ENCODE measurements at places on chromosomes 4 and X. TPM values are rescaled to one million over a fixed set of nuclear protein-coding genes. Genes with fewer than 3 reads are reported as not detected.

ASB12 gene
- total RNA-seq: not detected

ZNF182 gene
- 2.7 TPM for total RNA-seq

FDCSP gene
- not detected for total RNA-seq

ARSD gene
- 10.0 TPM for total RNA-seq

FRG2 gene
- not detected for total RNA-seq

AFF2 gene
- not detected for total RNA-seq

GRID2 gene
- not detected for total RNA-seq

LAP3 gene
- 57.6 TPM for total RNA-seq

RHOH gene
- not detected for total RNA-seq

DNA sequence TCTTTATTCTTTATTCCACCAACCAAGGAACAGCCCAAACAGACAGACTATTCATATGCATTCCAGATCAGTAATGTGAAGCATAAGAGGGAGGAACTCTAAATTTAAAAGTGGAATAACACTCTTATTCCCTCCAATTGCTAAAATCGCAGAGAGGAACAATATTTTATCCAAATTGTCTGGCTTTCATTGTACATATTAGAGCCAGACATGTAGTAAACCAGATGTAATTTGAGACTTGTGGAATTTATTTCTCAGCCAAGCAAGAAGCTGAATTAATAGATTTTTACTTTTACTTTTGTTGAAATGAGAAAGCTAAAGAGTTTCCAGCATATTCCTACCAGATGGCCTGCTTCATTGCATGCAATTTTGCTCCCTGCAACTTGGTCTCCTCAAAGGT lies 674.6 kb upstream of the SLIT2 start:
- DNase-seq: no peak

- DNase-seq: no peak
Measured at GRCh38 chrX:16646366-16647138, 3.4 kb upstream of the S100G start.

- no peak for DNase-seq
Measured at GRCh38 chr4:99848591-99849001, 32.0 kb downstream of the DAPP1 start.

DNA sequence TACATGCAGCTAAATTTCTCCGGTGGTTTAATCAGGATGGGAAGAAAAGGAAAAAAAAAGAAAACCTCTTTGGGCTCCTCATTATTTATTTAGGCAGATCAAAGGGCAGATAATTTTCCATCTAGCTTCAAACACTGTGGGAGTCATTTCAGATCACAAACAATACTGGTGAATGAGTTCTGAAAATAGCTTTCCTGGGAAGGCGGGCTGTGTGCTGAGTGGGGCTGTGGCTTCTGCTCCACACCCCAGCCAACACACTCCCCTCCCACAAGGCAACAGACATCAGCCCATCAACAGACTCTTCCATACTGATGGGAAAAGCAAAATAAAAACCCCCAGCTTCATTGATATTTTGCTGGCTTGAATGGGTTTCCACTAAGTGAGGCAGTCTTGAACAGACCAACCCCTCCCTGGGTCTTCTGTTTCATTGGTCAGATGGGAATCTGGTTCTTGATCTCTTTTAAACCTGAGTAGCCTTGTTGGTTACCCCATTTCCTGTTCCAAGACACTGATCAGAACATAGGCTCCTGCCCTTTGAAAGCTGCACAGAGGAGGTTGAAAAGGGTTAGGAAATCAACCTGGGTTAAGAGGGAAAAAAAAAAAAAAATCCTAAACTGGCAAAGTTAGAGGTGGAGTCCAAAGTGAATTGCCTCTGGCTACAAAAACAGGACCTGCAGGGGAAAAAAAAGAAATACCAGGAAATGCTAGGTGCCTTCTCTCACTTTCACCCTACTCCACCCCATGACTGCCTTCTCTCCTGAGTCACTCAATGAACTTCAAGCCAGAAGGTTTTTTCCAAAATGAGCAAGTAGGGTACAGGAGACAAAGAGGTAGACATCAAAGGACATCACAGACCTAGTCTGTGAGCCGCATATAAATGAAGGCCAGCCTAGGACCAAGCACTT lies 20.0 kb downstream of the AMOT start:
- DNase-seq: no peak

DNA sequence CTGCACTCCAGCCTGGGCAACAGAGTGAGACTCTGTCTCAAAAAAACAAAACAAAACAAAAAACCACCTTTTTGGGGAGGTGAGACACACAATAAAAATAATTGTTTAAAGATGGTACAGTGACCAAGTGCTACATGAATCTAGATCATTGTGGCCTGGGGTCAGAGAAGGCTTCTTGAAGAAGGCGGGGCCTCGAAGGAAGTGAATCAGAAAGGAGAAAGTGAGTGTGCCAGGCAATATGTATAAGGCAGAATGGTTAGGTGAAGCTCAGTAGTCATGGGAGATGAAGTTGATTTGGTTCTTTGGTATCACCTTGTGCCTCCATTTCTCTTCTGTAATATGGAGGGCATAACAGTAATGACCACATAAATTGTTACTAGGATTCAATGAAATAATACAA lies 58.9 kb downstream of the DOCK11 start:
- DNase-seq: no peak

DNA sequence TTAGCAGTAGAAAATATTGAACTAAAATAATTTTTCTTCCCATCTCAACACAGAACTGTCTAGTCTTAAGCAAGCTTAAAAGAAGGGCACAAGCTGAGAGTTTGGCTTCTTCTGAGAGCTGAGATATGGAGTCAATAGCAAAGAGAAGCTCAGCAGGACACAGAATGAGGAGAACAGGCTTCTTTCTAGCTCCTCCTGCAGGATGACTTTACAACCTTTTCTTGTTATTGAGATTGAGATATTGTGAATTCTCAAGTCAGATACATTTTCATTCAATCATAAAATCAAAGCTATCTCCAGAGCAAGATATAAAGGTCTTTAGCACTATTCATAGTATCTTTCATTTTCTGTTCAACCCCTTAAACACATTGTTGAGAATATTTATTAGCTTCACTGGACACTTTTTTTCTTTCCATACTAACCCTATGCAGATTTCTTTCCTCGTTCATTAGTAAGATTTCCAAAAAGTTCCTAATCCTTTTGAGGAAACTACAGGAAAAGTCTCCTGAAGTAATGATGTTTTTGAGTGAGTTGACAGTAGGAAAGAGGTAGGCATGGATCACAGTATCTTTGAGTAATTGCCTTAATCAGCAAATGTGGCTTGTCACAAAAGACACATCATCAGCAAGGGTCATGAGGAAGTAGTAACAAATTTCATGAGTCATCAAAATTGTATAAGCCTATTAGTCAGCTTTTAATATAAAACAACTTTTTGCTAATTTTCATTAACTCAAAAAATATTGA lies 17.8 kb upstream of the CXCL3 start:
- peak; percentile 52 for DNase-seq

DNA sequence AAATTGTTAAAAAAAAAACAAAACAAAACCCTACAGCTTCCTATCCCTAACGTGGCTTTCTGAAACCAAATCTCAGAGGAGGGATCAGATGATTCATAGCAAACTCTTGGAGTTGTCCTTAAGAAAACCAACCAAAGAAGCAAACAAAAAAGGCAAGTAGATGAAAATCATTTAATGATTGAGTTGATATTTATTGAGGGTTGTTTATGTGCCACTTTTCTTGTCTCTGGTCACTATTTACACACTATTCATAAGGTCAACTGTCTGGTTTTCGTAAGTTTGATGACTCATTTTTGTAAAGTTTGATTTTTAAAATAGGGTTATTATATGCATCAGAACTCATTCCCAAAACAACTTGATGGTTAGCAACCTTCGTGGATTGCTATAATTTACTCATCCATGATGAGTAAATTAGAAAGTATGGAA lies 133.4 kb downstream of the UNC5C start:
- no peak for DNase-seq

DNA sequence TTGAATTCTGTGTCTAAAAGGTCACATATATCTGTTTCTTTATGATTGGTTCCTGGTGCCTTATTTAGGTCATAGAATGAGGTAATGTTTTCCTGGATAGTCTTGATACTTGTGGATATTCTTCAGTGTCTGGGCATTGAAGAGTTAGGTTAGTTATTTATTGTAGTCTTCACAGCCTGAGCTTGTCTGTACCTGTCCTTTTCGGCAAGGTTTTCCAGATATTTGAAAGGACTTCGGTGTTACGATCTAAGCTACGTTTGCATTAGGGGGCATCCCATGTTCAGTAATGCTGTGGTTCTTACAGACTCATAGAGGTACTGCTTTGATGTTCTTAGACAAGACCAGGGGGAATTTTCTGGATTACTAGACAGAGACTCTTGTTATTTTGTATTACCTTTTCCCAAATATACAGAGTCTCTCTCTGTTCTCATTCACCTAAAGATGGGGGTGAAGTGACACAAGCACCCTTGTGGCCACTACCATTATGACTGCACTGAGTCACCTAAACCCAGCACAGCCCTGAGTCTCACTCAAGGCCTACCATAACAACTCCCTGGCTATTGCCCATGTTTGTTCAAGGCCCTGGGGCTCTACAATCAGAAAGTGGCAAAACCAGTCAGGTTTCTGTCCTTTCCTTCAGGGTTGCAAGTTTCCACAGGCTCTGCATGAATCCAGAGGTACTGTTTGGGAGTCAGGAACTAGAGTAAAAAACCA lies 30.1 kb upstream of the CYSLTR1 start:
- DNase-seq: no peak

- DNase-seq: peak; percentile 29
Measured at GRCh38 chr4:106766519-106766918, 269.6 kb downstream of the DKK2 start.

- peak; percentile 34 for DNase-seq
Measured at GRCh38 chr4:176193126-176193525, 2.3 kb downstream of the SPATA4 start.

DNA sequence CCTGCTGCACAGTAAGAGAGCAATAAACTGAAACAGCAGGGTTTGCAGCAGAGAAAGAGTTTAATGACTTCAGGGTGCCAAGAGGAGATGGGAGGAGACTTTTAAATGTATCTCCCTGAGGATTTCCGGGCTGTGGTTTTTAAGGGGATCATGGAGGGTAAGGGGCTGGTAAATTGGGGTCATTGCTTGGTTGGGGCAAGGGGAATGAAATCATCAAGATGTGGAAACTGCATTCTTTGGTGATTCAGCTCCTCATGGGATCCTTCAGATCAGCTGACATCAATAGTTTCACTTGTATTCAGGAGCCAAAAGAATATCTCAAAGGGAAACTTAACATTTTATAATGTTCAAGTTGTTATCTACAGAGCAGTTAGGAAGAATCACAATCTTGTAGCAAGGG lies 174.3 kb upstream of the ANXA10 start:
- no peak for DNase-seq

- DNase-seq: peak; percentile 42
Measured at GRCh38 chr4:107736924-107737448, 17.0 kb upstream of the PAPSS1 start.

GRCh38 chrX:119693040-119693995 lies at the start of gene SEPTIN6:
TSS of gene SEPTIN6 (minus strand) at chrX:119693168. CDS start at chrX:119693105, 63 bp downstream.
- peak; percentile 52 for DNase-seq

GRCh38 chr4:142550965-142551364 lies 295.1 kb downstream of the INPP4B start:
- DNase-seq: no peak

- no peak for DNase-seq
Measured at GRCh38 chr4:18185491-18185890, 163.9 kb upstream of the LCORL start.

- no peak for DNase-seq
Measured at GRCh38 chr4:79923281-79923680, 149.7 kb downstream of the ANTXR2 start.

DNA sequence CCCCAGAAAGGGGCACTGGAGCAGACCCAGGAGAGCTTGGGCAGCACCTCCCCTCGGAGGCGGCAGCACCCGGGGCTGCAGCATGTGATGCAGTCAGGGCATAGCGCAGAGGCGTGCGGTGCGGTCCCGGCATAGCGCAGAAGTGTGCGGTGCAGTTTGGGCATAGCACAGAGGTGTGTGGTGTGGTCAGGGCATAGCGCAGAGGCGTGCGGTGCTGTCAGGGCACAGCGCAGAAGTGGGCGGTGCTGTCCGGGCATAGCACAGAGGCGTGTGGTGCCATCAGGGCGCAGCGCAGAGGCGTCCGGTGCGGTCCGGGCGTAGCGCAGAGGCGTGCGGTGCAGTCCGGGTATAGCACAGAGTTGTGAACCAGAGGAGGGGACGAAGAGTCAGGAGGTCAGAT lies 42.8 kb downstream of the ADRA2C start:
- no peak for DNase-seq

DNA sequence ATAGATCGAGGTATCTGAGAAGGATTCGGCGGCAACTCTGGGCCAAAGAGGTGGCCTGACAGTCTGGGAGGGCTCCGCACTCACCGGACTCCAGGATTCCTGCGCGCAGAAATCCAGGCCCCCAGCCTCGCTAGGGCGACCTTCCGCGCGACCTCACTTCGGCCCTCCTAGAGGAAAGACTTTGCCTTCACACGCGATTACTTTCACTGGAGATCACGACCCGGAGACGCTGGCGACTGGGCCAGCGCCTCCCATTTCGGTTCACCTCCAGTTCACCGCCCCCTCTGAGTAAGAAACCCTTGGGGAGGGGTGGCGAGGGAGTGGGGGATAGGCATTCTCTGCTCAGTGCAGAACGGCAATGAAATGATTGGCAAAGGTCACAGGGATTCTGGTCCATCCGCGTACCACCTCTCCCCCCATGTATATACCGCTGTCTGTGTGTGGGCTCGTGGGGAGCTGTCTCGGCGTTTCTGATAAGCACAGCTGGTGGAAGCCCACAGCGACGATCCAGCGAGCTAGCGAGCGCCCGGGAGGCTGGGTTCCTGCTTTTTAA lies 2.5 kb downstream of the POU3F4 start:
- no peak for DNase-seq

DNA sequence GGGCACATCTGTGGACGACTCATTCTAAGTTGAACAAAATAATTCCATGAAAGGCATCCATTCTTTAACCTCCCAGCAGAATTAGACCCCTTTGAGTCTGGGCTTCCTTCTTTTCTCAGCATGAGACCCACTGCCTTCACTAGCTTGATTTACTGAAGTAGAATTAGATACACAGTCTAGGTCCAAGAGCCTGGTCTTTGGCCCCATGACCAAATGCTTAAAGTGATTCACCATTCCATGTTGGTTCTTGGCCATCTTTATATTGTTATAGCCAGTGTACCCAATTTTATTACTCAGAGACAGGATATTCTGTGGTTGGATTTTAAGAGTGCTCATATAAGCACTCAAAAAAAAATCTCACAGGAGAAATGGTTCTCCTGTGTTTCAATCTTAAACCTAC lies 155.3 kb upstream of the GPC4 start:
- no peak for DNase-seq
